ENCODE measurements at places on chromosomes 7 and 10.
A peak's percentile ranks its signal among the peaks of the same experiment; 100 is the strongest.

DNA sequence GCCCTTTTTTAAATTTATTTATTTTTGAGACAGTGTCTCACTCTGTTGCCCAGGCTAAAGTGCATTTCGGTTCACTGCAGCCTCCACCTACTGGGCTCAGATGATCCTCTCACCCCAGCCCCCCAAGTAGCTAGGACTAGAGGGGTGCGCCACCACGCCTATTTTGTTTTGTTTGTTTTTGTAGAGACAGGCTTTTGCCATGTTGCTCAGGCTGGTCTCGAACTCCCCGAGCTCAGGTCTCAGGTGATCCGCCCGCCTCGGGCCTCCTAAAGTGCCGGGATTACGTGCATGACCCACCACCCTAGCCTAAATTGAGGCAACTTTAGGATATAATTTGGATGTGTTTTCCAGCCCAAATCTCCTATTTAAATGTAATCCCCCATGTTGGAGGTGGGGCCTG, 805 bp downstream of the ZNF736 start:
- no peak for DNase-seq

DNA sequence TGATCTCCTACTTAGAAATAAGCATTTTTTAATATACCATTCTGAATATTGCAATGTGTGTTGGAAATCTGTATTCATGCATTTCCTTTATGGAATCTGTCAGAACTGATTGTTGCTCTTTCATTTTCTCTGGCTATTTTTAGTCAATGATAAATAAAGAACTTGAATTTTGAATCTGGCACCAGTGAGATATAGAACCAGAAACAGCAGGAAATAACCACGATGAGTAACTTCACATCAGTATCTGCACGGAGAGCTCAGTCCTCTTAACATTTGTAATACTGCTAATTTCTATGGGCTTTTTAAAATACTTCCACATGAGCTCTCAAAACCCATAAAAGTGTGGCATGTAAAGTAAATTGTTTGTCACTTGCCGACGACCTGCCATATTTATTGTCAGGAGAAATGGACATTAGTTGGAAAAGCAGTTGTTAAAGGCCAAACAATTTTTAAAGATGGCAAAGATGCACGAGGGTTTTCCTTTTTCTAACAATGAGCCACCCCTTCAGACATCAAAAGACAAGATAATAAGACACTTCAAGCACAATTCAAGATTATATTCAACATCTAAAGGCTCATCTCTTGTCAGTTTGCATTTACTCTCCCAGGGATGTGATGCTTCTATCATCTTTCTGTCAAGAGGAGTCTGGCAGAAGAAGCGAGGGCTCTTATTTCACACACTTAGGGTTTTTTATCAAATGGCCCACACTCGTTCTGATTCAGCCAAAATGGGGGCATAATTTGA, 118.3 kb downstream of the POU6F2 start:
- DNase-seq: no peak

DNA sequence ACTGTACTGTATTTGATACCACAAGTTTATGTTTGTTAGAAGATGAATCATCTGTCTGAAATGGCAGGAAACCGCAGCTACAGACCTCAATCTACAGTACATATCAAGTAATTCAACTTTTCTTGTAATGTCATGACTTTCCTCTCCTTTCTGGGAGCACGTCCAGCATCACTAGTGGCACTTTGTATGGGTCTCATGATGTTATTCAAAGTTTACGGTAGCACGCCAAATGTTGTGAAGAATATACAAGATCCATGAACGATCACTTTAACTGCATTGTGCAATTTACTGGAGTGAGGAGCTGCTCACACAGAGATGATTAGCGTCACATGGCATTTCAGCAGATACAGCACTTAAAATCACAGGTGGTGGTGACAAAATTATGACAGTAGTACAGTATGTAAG, 257.8 kb upstream of the GNAI1 start:
- DNase-seq: no peak

GRCh38 chr7:17043012-17043877, 161.5 kb upstream of the AGR3 start:
- no peak for DNase-seq

DNA sequence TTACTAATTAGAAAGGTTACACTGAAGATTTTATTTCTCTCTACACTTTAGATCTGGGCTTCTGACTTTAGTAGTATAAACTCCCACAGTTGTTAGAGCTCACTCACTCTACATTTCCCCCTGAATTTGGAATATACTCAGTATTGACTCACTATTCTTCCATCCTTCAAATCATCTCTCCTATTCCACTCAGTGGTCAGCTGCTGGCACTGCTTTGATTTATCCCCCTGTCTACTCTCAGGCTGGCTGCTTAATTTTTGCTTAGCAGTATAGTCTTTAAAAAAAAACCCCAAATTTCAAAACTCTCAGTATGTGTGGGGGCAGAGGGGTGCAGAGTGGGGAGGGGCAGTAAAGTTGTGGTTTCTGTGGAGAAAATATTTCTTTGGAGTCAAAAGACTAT, 68.9 kb downstream of the CDK6 start:
- no peak for DNase-seq

- no peak for DNase-seq
Observed at GRCh38 chr10:9869205-9869604, 1148.5 kb upstream of the CELF2 start.

DNA sequence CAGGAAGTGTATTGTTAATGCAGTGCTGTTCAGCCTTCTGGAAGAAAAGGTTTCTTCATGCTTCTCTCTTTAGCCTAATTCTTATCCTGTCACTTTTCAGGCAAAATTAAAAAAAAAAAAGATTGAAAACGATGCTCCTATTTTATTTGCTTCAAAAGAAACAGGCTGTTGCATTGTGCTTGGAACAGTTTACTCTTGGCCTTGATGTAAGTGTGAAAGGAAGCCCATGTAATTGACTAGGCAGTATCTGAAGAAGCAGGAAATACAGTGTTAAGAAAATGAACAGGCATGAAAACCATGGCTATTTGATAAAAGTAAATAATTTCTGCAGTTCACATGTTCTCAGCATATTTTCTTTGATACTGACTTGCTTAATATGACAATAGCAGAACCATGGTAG, 40.4 kb upstream of the ATRNL1 start:
- DNase-seq: no peak

DNA sequence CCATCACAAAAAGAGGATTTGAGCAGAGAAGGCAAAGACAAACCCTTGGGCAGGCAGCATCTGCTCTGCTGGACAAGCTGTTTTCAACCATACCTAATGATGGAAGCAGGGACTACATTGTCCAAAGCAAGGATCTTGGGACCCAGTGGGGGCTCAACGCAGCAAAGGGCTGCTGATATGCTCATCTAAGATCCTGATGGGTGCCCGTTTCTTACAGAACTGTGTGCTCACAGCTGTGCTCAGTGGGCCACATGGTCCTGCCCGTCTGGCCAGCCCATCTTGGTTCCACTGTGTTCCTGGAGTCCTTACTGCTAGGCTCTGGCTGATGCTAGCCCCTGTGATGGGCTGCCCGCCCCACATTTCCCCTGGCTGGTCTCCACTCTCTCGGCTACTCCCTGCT, 36.1 kb downstream of the GPRIN2 start:
- no peak for DNase-seq

DNA sequence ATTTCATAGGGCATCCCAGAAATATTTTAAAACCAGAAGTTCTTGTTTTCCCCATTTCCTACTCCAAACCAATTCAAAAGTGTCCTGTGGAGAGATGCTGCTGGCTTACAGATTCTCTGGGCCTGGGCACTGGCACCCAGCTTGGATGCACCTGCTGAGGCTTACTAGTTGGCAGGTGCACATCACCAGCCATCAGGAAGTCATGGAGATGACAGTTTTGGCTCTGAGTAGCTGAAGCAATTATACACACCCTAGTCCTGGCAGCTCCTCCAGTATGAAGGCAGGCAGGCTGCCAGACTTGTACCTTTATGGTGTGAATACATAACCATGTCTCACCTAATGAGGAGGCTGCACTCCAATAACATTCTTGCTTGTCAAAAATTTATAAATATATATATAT, 276.6 kb upstream of the GHITM start:
- no peak for DNase-seq

DNA sequence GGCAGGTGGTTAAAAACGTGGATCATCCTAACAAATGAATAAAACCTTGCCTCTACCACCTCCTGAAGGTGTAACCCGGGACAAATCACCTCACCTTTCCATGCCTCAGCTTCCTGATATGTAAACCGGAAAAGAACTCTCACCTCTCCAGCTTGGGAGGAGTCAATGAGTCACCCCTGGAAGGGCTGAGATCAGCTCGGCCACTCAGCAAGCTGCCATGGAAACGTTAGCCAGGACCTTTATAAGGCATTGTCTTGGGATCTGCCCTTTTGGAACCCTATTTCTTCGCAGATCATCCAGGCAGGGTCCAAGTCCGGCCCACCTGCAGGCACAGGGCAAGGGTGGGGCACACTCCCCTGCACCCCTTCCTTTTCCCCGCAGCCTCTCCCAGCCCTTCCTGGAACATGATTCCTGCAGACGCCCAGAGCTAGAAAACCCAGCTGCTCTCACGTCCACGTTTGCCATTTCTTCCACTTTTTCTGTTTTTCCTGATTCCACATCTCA, 81.6 kb upstream of the PFKP start:
- DNase-seq: no peak

- DNase-seq: no peak
Observed at GRCh38 chr7:1812509-1813393, 142.7 kb downstream of the ELFN1 start.

DNA sequence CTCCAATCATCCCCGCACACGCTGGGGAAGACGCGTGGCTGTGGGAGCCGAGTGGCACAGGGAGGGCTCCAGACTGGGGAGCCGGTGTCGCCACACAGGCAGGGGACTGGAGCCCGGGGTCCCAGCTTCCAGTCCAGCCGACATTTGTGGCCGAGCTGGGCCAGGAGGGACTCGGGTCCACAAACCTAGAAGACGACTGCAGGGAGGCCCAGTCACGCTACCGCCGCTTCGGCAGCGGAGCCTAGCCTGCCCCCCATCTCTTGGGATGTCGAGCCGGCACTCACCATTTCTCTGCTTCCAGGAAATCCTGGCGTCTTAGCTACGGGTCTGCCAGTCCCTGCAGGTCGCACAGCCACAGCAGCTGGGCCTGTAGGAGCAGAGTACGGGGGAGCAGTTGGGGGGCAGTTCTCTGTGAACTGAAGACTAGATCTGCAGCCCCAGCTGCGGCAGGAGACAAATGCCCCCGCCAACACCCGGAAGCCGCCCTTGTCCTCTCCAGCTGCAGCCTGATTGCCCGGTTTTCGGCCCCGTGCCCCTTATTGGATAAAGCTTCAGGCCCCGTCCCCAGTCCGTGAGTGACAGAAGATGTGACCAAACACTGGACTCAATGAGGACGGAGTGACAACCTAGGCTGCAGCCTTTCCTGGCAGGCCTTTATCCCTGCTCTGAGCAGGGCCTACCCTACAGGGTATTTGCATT, 270.7 kb downstream of the ZNF33B start:
- peak; percentile 0 for DNase-seq

GRCh38 chr7:99024066-99024465, 119.8 kb downstream of the SMURF1 start:
- no peak for DNase-seq

GRCh38 chr10:43344051-43344450, 27.4 kb upstream of the FXYD4 start:
- DNase-seq: no peak

GRCh38 chr7:93890041-93890463, 501 bp downstream of the TFPI2 start:
- no peak for DNase-seq

DNA sequence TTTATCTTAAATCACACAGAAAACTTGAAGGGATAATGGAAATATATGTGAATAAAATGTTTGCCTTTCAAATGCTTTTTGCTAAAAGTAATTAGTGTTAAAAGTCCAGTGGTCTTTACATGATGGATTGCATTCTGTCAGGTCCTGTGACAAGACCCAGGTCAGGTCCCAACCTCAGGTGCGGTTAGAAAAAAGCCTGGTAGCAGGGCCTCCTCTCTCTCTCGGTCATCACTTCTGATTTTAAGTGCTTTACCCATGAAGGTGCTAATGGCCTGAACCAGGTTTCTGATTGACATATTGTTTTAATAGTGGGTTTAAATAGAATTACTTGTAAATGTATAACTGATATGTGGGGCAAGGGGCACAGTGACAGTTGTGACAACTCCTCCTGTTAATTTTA, 736.3 kb downstream of the POM121L12 start:
- no peak for DNase-seq

GRCh38 chr7:110889335-110889734, 201.6 kb upstream of the LRRN3 start:
- no peak for DNase-seq

- no peak for DNase-seq
Observed at GRCh38 chr7:15557686-15558085, 4.1 kb downstream of the AGMO start.

DNA sequence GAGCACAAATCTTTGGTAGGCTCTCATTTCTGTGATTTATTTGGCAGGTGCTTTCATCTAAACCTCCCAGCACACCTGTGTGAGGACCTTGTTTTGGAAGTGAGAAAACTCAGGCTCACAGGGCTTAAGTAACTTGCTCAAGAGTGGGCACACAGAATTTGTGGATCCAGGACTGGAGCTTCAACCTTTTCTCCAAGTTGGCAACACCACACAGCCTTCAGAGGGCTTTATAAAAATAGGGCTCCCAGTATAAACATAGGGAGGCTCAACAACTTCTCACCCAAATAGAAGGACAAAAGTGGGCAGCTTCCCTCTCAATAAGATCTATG, 182.2 kb upstream of the NEBL start:
- no peak for DNase-seq

DNA sequence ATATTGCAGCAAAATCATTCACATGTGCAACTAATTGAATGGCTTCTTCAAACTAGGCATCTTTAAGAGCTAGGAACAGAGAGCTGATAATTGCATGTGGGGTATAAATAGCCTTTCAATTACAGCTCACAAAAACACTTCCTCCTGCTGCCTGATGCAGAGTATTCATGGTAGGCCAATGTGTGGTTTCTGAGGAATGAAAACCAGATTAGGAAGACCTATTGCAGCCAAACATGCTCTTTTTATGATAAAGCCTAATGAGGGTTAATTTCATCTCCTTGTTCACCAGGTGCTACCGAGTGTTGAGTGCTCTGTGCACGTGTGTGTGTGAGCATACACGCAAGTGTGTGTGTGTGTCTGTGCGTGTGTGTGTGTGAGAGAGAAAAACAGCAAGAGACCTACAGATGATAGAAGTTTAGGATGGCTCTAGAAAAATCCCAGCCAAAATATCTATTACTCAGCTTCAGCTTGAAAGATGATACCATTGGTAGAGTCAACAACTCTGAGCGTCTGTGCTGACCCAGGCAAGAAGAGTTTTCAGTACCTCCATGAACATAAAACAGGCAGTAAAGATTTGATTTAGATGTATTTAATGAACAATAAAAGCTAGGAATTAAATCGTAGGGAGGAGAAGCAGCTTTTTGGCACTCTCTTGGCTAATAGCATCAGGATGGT, 448.5 kb upstream of the ANKRD30A start:
- DNase-seq: no peak

Data from stimulated activated CD8-positive, alpha-beta memory T cell treated with anti-CD3 and anti-CD28 coated beads, Interleukin-12 subunit alpha, Interleukin-12 subunit beta, amount 100 ng/mL, for 1 hour (primary cell).